ENCODE measurements at places on chromosomes 12 and 14.

GRCh38 chr12:103640831-103641230 lies 53.8 kb downstream of the STAB2 start:
- DNase-seq, result no peak

GRCh38 chr14:24058951-24059475 lies 7.2 kb downstream of the CARMIL3 start:
- DNase-seq, result no peak

- DNase-seq, result no peak
Observed at GRCh38 chr14:91858536-91859275, 8.6 kb downstream of the TC2N start.

DNA sequence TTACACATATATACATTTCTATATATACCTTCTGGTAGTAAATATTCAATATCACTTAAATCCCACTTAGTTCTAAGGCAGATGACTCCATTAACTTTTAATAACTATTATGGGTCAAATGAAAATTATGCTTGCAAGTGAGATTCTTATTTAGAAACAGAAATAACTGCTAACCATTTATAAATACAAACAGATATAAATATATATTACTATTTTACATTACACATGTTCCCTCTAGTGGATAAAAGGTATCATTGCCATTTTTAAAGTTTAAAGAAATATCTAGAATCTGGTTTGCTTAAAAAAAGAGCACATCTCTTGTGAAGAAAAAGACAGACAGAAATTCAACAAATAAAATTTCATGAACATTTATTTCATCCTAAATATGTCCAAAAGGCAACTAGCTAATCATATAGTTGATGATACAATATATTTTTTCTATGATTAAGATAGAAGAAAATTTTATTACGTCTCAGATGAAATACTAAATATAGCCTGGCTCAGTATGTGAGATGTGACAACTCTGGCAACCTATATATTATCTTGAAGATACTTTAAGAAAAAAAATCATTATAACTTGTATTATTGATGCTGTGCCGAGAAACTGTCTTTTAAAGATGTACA lies 11.7 kb upstream of the RAD51AP1 start:
- no peak for DNase-seq

- no peak for DNase-seq
Observed at GRCh38 chr14:34971801-34972200, 11.0 kb upstream of the SRP54 start.

DNA sequence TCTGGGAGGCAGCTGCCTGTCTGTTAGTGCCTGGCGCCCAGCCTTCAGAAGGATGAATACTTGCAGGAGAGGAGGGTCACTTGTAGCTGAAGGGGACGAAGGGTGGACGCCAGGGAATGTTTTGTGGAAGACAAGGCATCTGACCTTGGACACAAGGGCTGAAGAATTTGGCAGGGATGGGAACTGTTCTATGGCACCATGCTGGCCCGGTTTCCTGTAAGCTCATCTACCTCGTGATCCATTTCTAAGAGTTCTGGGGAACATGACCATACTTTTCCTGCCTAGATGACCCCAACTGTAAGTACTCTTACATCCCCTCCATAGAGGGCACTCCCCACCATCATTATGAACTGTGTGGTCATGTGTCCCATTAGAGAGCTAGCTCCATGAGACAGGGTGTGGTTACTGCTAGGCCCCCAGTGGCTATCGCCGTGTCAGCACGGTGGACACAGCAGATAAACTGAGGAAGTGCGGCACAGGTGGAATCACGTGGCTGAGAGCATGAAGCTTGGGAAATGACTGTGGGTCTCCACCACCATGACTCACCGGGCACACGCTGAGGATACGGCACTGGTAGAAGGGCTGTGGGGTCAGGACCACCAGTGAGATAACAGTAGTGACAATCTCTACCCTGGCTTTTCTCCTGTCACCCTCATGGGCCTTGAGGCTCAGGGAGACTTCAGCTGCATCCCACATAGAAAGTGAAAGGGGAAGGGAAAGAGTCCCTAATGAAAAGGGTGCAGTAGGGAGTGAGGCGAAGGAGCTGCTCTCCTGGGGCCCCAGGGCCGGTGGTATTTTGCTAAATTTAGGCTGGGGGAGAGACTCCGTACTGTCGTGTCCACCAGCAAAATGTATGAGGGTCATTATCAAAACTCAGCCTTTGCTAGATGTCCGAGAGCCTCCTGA lies 252.6 kb downstream of the FOXN3 start:
- no peak for DNase-seq
